ENCODE measurements at places on chromosomes 11 and 22.

- no peak for DNase-seq
Observed at GRCh38 chr11:59841514-59841913, 3.8 kb downstream of the CBLIF start.

DNA sequence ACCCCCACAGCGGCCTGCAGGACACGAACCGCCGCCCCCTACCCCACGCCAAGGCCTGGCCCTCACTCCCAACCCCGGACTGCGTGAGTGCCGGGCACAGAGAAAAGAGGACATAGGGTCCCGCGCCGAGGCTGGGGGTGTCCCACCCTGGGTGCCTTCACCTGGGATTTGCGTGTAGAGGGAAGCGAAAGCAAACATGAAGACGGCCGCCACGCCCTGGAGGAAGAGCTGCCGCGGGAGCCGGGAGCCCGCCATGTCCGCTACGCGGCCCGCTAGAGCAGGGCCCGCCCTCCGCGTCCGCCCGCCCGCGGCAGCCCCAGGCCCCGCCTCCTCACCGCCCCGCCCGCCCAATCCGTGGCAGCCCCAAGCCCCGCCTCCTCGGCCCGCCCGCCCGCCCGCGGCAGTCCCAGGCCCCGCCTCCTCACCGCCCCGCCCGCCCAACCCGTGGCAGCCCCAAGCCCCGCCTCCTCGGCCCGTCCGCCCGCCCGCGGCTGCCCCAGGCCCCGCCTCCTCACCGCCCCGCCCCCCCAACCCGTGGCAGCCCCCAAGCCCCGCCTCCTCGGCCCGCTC is at the start of gene LMF2:
Gene LMF2, minus strand, starts transcription at position 282 of the 570 bp plus-strand sequence. Its CDS starts 27 bp downstream, at position 255.
- peak; percentile 88 for DNase-seq

DNA sequence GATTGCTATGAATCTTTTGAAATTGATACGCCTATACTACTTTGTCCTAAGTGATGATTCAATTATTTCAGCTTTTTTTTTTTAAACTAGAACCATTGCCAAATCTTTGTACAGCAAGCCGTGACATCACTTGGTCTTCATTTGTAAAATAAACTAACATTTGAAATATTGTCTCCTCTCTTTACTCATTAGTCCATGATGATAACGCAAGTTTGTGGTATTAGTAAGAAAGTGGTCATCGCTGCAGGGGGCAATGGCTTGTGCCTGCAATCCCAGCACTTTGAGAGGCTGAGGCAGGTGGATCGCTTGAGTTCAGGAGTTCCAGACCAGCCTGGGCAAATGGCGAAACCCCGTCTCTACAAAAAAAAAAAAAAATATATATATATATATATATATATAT is 12.9 kb upstream of the ARHGAP42 start:
- DNase-seq, result no peak

- DNase-seq, result no peak
Observed at GRCh38 chr11:126329644-126330211, 25.8 kb upstream of the ST3GAL4 start.

- DNase-seq, result no peak
Observed at GRCh38 chr11:82988936-82989627, 82.6 kb downstream of the RAB30 start.

DNA sequence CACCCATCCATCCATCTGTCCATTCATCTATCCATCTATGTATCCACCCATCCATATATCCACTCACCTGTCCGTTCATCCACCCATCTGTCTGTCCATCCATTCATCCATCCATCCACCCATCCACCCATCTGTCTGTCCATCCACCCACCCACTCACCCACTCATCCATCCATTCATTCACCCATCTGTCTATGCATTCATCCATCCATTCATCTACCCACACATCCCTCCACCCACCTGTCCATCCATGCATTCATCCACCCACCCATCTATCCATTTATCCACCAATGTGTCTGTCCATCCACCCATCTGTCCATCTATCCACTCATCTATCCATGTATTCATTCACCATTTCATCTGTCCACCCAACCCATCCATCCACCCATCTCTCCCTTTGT is 33.3 kb downstream of the NADSYN1 start:
- no peak for DNase-seq

GRCh38 chr11:63841554-63841953 is 2.6 kb downstream of the MARK2 start:
- peak; percentile 95 for DNase-seq

GRCh38 chr11:126438691-126439090 is 83.2 kb downstream of the ST3GAL4 start:
- no peak for DNase-seq

- DNase-seq, result peak; percentile 61
Observed at GRCh38 chr11:110971140-110971539, 258.9 kb upstream of the ARHGAP20 start.

DNA sequence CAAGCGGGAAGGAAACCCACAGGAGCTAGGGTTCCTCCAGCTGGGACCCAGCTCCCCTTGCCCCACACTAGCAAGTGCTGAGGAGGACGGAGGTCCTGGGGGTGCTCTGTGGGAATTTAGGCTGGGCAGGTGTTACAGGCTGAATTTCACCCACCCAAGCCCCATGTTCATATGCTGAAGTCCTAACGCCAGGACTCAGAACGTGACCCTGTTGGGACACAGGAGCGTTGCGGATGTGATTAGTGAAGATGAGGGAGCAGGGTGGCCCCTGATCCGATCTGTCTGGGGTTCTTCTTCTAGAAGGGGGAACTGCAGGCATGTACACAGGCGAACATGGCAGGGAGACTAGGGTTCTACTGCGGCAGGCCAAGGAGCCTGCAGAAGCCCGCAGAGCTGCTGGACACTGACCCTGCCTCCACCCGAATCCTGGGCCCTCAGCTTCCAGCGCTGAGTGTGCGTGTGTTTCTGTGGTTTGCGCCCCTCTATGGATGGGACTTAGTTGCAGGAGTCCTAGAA is 103.4 kb upstream of the FGF3 start:
- DNase-seq, result no peak

- no peak for DNase-seq
Observed at GRCh38 chr11:89052220-89052619, 13.6 kb downstream of the GRM5 start.

GRCh38 chr11:6627762-6628241 is 8.6 kb upstream of the TPP1 start:
- DNase-seq, result no peak

DNA sequence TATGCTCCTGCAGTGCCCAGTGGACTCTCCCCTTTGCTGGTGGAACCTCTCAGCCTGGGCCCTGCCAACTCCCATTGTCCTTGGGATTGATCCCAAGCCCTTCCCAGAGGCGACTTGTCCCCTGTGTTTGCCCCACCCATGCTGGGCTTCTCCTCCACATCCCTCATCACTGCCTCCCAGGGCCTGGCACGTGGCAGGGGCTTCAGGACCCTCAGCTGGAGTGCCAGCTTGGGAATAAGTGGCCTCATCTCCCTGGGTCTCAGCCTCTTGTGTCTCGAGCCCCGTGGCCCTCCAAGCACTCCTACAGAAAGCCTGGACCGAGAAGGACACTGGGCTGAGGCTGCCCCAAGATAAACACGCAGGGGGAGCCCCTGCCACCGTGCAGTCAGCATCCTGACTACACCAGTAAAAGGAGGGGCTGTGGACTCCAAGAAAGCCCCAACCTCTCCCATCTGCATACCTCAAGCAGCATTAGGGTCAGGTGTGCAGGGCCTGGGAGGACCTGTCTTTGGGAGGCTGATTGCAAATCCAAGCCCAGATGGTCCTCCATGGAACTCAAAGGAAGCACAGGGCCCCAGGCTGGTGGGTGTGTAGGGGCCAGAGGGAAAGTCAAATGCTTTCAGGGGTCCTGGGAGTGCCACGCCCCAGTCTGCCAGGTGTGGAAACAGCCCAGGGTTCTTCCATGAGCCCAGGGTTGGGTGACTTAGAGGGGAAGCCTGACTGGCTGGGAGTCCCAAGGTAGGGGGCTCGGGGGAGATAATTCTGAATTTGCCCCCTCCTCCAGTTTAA is 9.5 kb upstream of the GNAZ start:
- DNase-seq, result no peak

DNA sequence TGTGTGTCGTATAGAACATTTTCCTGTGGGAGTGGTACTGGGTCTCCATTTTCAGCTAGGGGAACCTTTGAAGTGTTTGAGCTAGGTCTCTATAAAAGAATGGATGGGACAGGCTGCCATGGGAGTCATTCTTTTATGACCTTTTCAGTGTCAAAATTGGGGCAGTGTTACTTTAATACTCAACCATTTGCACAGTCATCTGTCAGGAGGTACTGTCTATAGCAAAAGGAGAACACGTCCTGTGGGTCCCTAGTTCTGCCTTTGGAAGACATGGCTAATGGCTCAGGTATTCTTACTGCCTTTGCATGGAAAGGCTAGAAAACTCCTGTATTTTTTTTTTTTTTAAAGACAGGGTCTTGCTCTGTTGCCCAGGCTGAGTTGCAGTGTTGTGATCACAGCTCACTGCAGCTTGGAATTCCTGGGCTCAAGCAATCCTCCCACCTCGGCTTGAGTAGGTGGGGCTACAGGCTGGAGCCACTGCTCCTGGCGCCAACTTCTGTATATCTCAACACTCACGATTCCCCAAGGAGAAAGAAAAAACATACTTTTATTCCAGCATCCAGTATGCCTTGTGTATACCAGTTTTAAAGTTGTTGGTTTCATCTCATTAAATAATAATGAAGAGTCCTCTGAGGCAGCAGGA is 2.1 kb upstream of the ATF4 start:
- peak; percentile 21 for DNase-seq

DNA sequence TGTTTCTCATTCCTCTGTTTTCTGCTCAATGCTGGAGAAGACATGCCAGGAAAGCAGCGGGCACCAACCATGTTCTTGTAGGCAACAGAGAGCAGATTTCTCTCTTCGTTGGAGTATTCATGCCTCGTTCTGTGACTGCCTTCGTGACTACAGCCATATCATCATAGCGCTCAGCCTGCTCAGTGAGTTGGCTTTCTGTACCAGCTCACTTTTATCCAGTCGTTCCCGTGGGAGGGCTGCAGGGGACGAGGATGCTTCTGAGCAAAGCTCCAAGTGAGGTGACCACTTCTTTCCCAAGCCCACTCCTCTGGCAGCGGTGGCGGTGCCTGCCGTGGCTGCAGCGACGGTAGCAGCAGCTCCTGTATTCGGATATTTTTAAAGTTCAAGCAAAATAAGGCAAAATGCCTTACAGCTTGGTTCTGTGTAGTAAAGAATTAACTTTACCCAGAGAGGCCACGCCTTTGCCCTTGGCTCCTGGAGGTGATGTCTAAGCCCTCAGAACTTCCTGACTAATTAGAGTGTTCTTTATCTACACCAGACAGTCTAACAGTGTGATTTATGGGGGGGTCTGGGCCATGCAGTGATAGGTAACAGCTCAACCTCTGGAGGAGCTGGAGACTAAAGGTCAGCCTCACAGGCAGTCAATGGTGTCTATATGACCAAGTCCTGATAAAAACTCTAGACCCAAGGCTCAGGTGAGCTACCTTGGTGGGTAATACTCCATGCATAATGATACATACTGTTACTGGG is 35.3 kb downstream of the LDHAL6A start:
- DNase-seq, result no peak

DNA sequence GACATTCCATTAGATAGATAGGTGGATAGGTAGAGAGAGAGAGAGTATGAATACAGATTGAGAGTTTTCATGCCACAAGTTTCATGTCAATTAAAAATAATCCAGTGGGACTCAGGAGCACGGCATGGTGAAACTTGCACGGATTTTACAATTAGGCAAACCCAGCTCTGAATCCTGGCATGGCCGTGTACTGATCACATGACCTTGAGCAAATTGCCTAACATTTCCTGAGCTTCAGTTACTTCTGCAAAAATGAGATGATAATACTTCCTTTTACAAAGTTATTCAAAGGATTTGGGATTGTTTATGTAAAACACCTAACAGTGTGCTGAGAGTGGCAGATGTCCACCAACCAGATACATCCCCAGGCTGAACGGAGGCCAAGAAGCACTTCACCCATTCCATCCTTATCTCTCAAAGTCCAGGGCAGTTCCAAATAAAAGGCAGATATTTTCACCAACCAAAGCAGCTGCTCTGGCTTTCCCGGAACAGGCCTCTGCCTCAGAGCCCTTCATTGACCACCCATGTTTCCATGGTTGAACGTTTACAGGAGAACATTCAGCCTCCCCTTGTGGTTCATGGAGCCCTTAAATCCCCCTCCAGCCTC is 17.9 kb downstream of the APLNR start:
- no peak for DNase-seq

GRCh38 chr11:10899121-10899830 is 41.4 kb upstream of the ZBED5 start:
- no peak for DNase-seq

GRCh38 chr11:103413266-103413888 is 304.2 kb downstream of the DYNC2H1 start:
- no peak for DNase-seq

- no peak for DNase-seq
Observed at GRCh38 chr11:13577881-13578280, 82.1 kb upstream of the PTH start.

DNA sequence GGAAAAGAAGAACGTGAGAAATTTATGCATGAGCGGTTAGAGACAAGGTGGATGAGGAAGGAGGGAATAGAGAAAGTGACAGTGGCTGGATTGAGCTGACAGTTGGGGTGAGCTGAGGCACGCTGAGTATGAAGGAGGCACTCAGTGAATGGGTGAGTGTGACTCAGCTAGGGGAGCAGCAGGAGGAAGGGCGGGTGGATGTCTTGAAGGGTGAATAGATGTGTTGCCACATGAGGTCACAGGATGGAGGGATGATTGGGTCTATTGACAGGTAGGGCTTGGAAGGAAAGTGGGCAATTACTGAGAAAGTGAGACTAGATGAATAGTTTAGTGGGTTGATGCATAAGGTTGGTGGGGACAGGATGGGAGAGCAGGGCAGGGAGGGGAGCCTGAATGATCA is 8.0 kb downstream of the IFITM10 start:
- no peak for DNase-seq

GRCh38 chr11:110289472-110289871 is 6.9 kb downstream of the RDX start:
- DNase-seq, result no peak

GRCh38 chr11:64334764-64335735 is 5.0 kb upstream of the CCDC88B start:
- peak; percentile 99 for DNase-seq

GRCh38 chr11:70637949-70638583 is 239.7 kb downstream of the CTTN start:
- DNase-seq, result no peak

GRCh38 chr11:29432719-29433325 is 584.0 kb downstream of the KCNA4 start:
- DNase-seq, result peak; percentile 25

GRCh38 chr11:86524620-86525352 is 147.6 kb downstream of the ME3 start:
- peak; percentile 67 for DNase-seq

DNA sequence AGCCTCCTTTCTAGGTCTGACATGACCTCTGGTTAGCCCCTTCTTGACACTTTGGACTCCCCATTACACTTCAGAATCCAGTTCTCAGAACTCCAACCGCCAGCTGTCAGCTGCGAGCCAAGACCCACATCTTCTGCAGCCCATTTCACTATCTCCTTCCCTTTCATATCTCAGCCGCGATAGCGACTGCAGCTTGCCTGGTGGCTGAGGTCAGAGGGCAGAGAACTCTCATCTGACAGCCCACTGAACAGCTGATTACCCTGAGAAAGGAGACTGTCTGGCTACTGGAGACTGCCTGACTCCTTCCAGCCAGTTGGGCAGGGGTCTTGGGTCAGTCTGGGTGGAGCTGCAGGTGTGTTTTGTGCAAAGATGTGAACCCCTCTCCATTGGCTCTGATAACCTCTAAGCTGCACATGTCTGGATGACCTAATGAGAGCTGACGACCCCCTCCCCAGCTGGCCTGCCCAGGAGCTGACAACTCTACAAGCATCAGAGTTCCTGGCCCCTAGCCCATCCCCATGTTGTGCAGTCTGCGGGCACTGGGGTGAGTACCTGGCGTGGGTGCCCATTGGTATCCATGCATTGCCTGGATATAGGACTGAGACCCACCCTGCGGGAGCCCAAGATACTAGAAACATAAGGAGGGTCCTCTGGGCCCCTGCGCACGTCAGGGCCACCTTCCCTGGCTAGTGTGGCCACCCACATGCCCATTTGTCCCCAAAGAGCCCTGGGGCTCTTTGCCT is 1.1 kb downstream of the CHRM1 start:
- DNase-seq, result no peak

Data from kidney glomerular epithelial cell (primary cell).